H9 (cell line): ENCODE measurements at places on chromosomes 2 and 18. TPM values are rescaled to one million over a fixed set of nuclear protein-coding genes. Genes with fewer than 3 reads are reported as not detected.

DNA sequence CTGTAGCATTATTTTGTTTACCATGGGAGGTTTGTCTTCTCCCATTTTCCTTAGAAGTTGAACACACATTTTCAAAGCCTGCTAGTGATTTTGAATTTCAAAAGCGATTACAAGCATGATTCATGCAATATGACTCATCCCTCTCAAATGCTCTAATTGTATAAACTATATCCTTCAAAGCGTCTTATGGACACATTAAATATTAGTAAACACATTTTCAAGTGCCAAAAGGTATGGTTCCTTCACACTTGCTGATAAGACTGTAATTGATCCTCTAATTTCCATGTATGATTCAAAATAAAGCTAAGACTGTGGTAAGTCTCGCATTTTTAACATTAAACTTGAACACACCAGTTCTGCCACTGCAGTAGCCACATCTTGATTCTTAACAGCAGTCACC is 512.9 kb downstream of the LRRTM4 start:
- H3K4me3 ChIP-seq: no peak overlapping the region
- H3K4me1 ChIP-seq: peaks cover 3% of the 10 kb centered on the region; the same call in 1 of the 2 replicates
- no peak for DNase-seq
- H3K36me3 ChIP-seq: peaks cover 3% of the 10 kb centered on the region; the same call in 2 of the 3 replicates
- H3K27ac ChIP-seq: no peak overlapping the region

Gene LONRF2
- 2.4 and 2.7 TPM in 2 replicates for total RNA-seq

GRCh38 chr18:6785001-6785400 is 55.5 kb downstream of the ARHGAP28 start:
- no peak for DNase-seq
- H3K27me3 ChIP-seq: no peaks in the 10 kb centered on the region
- H3K27ac ChIP-seq: no peak overlapping the region

Gene PTPRN
- total RNA-seq: 6.3 and 6.5 TPM in 2 replicates

DNA sequence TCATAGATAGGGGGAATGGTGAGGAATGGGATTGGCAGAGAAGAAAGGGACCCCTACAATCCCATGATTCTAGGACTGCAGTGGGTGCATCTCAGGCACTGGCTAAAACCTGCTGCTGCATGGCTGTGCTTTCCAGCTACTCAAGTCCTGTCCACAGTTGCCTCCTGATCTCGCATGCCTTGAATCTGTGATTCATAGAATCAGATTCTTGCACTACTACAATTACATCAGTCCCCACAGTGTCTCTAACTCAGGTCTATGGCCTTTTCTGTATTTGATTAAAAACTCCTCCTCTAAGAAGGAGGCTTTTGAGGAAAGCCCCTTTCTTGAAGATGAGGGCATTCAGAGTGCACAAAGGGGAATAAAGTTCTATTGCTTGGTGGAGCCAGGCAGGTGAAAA is 117.4 kb downstream of the LRATD1 start:
- DNase-seq: no peak
- no peaks in the 10 kb centered on the region for H3K36me3 ChIP-seq
- H3K27me3 ChIP-seq: no peaks in the 10 kb centered on the region
- H3K27ac ChIP-seq: no peak overlapping the region

DNA sequence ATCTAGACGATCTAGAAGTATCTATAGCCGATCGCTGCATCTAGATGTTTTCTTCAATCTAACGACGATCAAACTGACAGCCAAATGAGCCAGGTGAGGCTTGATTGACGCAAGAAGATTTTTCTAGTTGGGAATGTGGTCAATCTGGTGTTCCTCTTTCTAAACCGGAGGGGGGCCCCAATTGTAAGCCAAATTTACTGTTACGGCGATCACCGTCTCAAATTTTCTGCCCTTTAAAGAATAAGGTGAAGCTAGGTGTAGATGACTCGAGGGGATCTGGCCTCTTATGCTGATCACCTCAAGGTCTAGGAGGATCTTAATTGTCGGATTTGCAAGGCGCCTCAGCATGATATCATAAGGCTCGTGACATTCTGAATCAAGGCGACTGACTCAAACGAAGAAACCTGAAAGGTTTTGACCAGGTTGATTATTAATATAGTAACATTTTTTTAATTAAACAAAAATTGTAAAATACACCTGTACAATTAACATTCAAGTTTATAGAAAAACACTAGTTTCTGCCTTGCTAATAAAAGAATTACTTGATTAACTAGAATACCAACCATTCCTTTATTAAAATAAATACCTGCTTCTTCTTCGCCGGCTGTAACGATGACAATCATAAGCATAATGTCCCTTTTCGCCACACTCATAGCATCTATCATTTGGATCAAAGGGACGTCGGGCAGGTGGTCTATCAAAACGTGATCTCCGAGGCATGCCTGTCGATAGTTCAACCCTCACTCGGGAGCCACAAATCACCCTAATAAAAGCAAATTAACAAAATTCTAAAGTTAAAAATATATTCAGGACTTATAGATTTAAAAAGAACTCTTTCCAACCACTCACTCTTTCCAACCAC is 2.0 kb downstream of the SRSF7 start:
- H3K4me1 ChIP-seq: no peaks in the 10 kb centered on the region
- no peak overlapping the region for H3K27ac ChIP-seq
- peak overlapping the region; percentile 100 for H3K4me3 ChIP-seq
- peaks cover 63% of the 10 kb centered on the region for H3K36me3 ChIP-seq
- no peaks in the 10 kb centered on the region for H3K27me3 ChIP-seq

- H3K36me3 ChIP-seq: no peaks in the 10 kb centered on the region
- no peaks in the 10 kb centered on the region for H3K27me3 ChIP-seq
- no peak for DNase-seq
- no peaks in the 10 kb centered on the region for H3K4me1 ChIP-seq
- no peak overlapping the region for H3K27ac ChIP-seq
Observed at GRCh38 chr2:158300394-158300793, 156.2 kb downstream of the CCDC148 start.

- H3K27ac ChIP-seq: no peak overlapping the region
- H3K36me3 ChIP-seq: peaks cover 6% of the 10 kb centered on the region; the same call in 1 of the 3 replicates
- no peak overlapping the region for H3K4me3 ChIP-seq
Observed at GRCh38 chr2:179954026-179954425, 53.1 kb downstream of the CWC22 start.

Gene CCBE1
- total RNA-seq: 0.39 and 0.46 TPM in 2 replicates

DNA sequence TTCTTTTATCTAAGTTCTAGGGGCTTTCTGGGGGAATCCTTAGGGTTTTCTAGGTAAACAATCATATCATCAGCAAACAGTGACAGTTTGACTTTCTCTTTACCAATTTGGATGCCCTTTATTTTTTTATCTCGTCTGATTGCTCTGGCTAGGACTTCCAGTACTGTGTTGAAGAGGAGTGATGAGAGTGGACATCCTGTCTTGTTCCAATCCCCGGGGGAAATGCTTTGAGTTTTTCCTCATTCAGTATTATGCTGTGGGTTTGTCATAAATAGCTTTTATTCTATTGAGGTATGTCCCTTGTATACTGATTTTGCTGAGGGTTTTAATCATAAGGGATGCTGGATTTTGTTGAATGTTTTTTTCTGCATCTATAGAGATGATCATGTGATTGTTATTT is 549.5 kb downstream of the EPHA4 start:
- no peaks in the 10 kb centered on the region for H3K4me1 ChIP-seq
- H3K27me3 ChIP-seq: no peaks in the 10 kb centered on the region
- H3K36me3 ChIP-seq: no peaks in the 10 kb centered on the region
- H3K27ac ChIP-seq: no peak overlapping the region
- H3K4me3 ChIP-seq: no peak overlapping the region
- no peak for DNase-seq

DNA sequence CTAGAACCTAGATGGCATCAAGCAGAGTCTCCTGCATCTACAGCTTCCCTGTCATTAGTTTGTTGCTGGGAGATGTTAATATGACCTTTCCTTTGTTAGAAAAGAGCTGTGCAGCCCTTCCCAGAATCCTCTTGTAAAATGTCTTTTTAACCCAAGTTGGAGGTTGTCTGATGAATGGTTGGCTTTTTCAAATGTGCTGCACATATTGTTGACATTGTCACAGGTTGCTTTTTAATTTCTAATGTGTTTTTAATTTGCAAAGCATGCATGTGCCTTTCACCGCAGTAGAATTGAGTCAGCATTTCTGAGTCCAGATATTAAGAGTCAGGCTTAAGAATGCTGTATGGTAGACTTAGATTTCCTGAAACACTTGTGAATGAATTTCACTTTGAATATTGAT is 120.8 kb downstream of the GREB1L start:
- H3K4me3 ChIP-seq: no peak overlapping the region
- peaks cover 9% of the 10 kb centered on the region; the same call in 1 of the 2 replicates for H3K4me1 ChIP-seq
- no peak for DNase-seq
- no peak overlapping the region for H3K27ac ChIP-seq

Gene AGAP1
- 24.8 and 25.8 TPM in 2 replicates for total RNA-seq

GRCh38 chr2:99852376-99852934 is 289.9 kb downstream of the AFF3 start:
- H3K4me3 ChIP-seq: no peak overlapping the region
- no peaks in the 10 kb centered on the region for H3K36me3 ChIP-seq

DNA sequence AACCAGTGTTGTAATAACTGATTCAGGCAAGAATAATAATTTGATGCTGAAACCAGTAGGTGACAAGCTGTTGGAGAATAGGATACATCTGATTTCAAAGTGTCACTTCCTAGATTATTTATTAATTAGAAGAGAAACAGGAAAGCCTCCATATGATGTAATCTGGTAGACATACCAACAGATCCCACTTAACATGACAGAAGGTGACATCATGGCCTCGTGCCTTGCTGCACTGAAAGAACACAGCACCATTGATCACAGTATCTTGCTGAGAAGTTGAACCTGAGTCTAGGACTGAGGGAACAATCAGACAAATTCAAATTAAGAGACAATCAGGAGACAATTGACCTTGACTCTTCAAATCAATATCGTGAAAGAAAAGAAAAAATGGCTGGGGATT is 131.6 kb upstream of the DLGAP1 start:
- H3K4me1 ChIP-seq: no peaks in the 10 kb centered on the region; the same call in 1 of the 2 replicates
- H3K4me3 ChIP-seq: no peak overlapping the region
- H3K27me3 ChIP-seq: no peaks in the 10 kb centered on the region

GRCh38 chr18:41871229-41872000 is 83.6 kb upstream of the PIK3C3 start:
- H3K4me3 ChIP-seq: no peak overlapping the region
- H3K27ac ChIP-seq: no peak overlapping the region
- H3K4me1 ChIP-seq: no peaks in the 10 kb centered on the region
- no peaks in the 10 kb centered on the region; the same call in 1 of the 2 replicates for H3K36me3 ChIP-seq

- no peaks in the 10 kb centered on the region for H3K36me3 ChIP-seq
- no peak for DNase-seq
- no peaks in the 10 kb centered on the region for H3K27me3 ChIP-seq
- H3K27ac ChIP-seq: no peak overlapping the region
Observed at GRCh38 chr2:44579115-44579836, 217.5 kb downstream of the CAMKMT start.

- no peak overlapping the region for H3K4me3 ChIP-seq
- H3K4me1 ChIP-seq: no peaks in the 10 kb centered on the region
- no peaks in the 10 kb centered on the region for H3K36me3 ChIP-seq
Observed at GRCh38 chr2:65549631-65550030, 117.2 kb upstream of the SPRED2 start.
